ENCODE measurements at places on chromosomes 7 and 10.

- no peak for DNase-seq
These were observed 17.9 kb downstream of the PAPSS2 start for GRCh38 chr10:87677595-87677994.

GRCh38 chr7:24932815-24933214 is 47.2 kb downstream of the OSBPL3 start:
- no peak for DNase-seq

GRCh38 chr10:85926136-85926535 is 440.5 kb downstream of the GRID1 start:
- no peak for DNase-seq

- no peak for DNase-seq
These were observed 6.4 kb downstream of the ADCK2 start for GRCh38 chr7:140679186-140679585.

DNA sequence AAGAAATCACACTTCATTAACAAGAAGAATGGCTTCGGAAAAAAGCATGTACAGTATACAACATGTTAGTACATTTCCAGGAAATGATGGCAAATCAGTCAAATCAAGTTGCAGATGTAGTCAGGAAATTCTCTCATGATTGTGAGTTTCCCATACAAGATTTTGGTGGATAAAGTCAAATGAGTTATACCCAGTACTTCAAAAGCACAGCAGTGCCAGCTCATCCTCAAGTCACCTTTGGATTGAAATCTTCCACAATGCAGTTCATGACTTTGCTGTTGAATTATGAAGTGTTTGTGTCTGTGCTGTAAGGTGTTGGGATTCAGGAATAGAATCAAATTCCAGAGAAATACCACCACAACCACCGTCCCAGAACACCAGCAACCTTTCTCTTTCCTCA is 301.3 kb upstream of the BMPER start:
- DNase-seq: no peak

- no peak for DNase-seq
These were observed 59.7 kb downstream of the GPR85 start for GRCh38 chr7:113026941-113027340.

DNA sequence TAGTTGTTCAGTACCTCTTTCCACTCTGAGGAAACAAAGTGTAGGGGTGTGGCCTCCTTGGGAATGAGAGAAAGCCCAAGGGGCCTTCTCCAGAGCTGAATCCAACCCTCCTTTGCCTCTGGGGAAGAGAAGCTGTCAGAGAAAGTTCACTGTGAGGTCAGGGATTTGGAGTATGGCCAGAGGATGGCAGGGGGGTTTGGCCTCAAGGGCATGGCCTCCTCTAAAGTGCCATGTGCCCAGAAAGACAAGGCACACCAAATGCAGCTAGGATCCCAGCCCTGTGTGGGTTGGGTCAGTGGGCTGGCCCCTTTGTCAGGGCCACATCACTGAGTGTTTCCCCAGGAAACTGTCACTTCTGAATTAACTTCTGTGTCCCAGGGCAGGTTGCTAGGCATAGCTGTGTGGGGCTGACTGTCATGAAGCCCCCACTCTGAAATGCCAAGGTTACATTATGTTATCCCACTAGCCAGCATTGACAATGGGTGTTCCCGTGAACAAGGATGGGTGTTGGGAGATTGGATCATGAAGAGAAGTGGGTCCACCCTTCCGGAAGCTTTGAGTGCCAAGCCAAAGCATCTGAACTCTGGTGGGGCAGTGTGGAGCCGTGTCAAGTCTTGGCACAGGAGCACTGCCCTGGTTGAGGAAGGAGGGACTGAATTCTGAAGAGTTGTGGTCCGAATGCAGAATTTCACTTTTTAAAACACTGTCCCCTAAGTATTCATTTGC is 123.3 kb downstream of the ZMIZ1 start:
- no peak for DNase-seq

GRCh38 chr10:119782981-119783664 is 57.3 kb downstream of the INPP5F start:
- DNase-seq: no peak

DNA sequence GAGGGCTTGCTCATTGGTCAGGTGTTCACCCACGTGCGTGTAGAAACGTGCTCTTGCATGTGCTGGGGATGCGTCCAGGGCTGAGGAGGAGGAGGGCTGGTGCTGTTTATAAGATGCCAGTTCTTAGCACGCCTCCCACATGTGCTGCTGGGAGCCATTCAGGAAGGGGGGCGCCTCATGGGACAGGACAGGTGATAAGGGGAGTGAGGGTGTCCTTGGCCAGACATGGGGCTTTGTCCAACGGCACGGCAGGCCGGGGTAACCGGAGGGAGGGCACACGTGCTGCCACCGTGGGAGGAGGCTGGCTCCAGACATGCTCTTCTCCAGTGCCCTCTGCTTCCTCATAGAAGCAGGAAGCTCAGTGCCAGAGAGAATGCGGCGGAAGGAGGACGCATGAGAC is 150.0 kb downstream of the ZMYND11 start:
- no peak for DNase-seq

DNA sequence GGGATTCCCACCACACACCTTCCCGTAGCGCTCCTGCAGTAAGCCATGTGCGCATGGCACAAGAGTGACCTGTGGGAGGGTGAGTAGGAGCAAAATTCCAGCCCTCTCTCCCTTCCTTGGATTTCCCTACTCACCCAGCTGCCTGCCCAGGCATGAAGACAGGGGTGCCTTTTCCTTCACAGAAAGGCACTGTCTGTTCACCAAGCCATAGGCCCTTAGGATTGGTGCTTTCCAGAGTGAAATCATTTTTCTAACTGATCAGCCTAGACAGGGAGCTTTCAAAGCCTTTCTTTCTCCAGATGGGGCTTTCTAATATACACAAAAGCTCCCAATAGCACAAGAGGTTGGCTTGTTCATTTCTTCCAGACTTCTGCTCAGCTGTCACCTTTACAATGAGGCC is 79.7 kb downstream of the CTTNBP2 start:
- no peak for DNase-seq

DNA sequence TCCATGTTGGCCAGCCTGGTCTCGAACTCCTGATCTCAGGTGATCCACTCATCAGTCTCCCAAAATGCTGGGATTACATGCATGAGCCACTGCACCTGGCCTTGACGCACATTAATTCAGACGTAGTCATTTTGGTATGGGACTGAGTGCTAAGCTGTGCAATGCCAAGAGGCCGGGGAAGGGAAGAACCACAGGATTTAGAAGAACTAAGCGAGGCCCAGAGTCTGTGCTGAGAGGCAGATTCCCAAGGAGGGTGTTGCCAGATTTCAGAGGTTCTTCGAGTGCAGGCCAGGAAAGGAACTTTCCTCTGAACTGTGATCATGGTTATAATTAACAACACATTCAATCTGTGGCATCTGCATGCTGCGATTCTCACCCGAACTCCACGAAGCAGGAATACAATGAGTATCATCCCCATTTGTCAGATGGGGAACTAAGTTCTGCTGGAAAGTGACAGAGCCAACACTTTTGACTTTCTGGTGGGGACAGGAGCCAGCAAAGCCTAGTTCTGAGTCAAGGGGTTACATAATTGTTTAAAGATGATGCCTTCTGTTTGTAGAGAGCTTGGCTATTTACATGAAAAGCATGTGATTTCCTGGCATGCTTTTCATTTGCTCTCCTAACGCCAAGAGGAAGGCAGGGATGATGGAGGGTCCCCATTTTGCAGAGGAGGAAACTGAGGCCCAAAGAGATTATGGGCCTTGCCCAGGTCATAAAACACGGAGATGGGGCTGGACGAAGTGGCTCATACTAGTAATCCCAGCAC is 6.2 kb upstream of the ZAN start:
- DNase-seq: no peak

GRCh38 chr7:121562259-121562658 is 166.2 kb upstream of the FAM3C start:
- DNase-seq: no peak

DNA sequence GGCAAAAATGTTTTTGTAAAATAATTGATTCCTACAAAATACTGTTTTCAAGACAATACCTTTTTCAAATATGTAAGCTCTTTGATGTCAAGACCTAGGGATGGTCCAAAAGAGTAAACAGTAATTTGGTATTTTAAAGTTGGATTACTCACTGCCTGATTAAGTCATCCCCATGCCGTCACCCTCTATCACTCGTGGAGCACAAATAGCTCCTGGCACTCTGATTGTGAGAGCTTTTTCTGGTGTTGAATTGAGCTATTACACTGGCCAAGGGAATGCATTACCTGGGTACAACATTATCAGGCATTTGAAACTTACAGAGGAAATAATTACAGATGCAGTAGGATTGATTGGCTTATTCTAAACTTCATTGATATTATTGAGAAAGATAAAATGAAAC is 231.9 kb upstream of the GRM3 start:
- no peak for DNase-seq

GRCh38 chr7:123871998-123872867 is 27.3 kb downstream of the HYAL4 start:
- no peak for DNase-seq

- no peak for DNase-seq
These were observed 21.7 kb downstream of the STARD3NL start for GRCh38 chr7:38199782-38200181.
